SJSA1 (cell line): ENCODE measurements at places on chromosomes 5 and 9. TPM values are rescaled to one million over a fixed set of nuclear protein-coding genes. Genes with fewer than 3 reads are reported as not detected.

Gene STARD4
- 38.9 and 53.9 TPM in 2 replicates for total RNA-seq

Gene EGFL7
- 0.08 TPM in 1 of 2 replicates, not detected in the other for total RNA-seq

Gene F2R
- 61.4 and 95.4 TPM in 2 replicates for total RNA-seq

Gene RNF183
- not detected in 2 replicates for total RNA-seq

Gene IL4
- total RNA-seq, result not detected in 2 replicates

Gene FOXD4L6
- not detected in 2 replicates for total RNA-seq

Gene GRXCR2
- 0.21 TPM in 1 of 2 replicates, not detected in the other for total RNA-seq

Gene TOMM5
- 131 and 132 TPM in 2 replicates for total RNA-seq

Gene NCBP1
- total RNA-seq, result 42.8 and 43.7 TPM in 2 replicates
